ENCODE measurements at places on chromosomes 7 and 10. TPM values are rescaled to one million over a fixed set of nuclear protein-coding genes. Genes with fewer than 3 reads are reported as not detected.

The GDF2 gene
- not detected for total RNA-seq

The UCMA gene
- not detected for total RNA-seq

The CLCN1 gene
- not detected for total RNA-seq

The CALHM1 gene
- total RNA-seq: not detected

The ANKRD7 gene
- total RNA-seq: 0.44 TPM

The C7orf33 gene
- not detected for total RNA-seq

The GFRA1 gene
- total RNA-seq: 0.68 TPM

The ITGA8 gene
- total RNA-seq: 13.8 TPM
